ENCODE measurements at places on chromosomes 3 and 15.
A peak's percentile ranks its signal among the peaks of the same experiment; 100 is the strongest.

- H3K36me3 ChIP-seq, result no peaks in the 10 kb centered on the region
- DNase-seq, result no peak
- H3K4me1 ChIP-seq, result no peaks in the 10 kb centered on the region
- no peak overlapping the region for H3K4me3 ChIP-seq
Observed at GRCh38 chr3:59733041-59733809, 683.4 kb upstream of the CFAP20DC start.

GRCh38 chr15:68126396-68126795 is 72.3 kb downstream of the PIAS1 start:
- no peak overlapping the region for H3K4me3 ChIP-seq
- no peak for DNase-seq
- H3K27me3 ChIP-seq, result no peaks in the 10 kb centered on the region
- no peak overlapping the region for H3K27ac ChIP-seq
- H3K4me1 ChIP-seq, result no peaks in the 10 kb centered on the region

GRCh38 chr3:9251055-9251786 is 1.8 kb upstream of the SRGAP3 start:
- no peak overlapping the region for H3K27ac ChIP-seq
- H3K4me3 ChIP-seq, result no peak overlapping the region
- no peak for DNase-seq
- peaks cover 20% of the 10 kb centered on the region for H3K4me1 ChIP-seq

GRCh38 chr3:148823026-148823425 is 4.6 kb upstream of the CPB1 start:
- H3K4me3 ChIP-seq, result no peak overlapping the region
- no peak for DNase-seq
- no peaks in the 10 kb centered on the region for H3K36me3 ChIP-seq
- no peaks in the 10 kb centered on the region for H3K4me1 ChIP-seq
- no peaks in the 10 kb centered on the region for H3K27me3 ChIP-seq

- H3K4me3 ChIP-seq, result no peak overlapping the region
- H3K27ac ChIP-seq, result no peak overlapping the region
- H3K27me3 ChIP-seq, result peaks cover 10% of the 10 kb centered on the region
- no peaks in the 10 kb centered on the region for H3K36me3 ChIP-seq
Observed at GRCh38 chr15:56369234-56369633, 4.0 kb downstream of the TEX9 start.

- no peak overlapping the region for H3K27ac ChIP-seq
- no peaks in the 10 kb centered on the region for H3K27me3 ChIP-seq
Observed at GRCh38 chr3:115659253-115660220, 36.2 kb downstream of the GAP43 start.

DNA sequence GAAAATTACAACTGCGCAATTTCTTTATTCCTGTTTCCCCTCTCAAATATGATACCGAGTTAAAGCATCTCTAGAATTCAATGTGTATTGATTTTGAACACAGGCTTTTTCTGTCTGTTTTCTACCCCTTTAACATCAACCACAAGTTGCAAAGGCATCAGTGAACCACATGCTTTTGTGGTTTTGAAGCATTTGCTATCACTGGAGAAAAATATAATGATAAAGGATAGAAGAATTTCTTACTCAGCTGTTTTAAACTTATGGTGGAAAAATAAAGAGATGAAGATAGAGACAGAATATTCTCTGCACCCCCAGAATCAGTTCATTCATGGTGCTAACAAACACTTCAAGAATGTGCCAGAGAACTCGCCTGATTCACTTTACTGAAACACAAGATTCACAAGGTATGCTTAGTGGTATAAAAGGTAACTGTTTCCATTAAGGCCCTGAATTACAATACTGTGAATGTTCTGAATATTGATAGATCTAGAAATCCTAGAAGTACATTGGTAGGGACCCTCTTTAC is 9.5 kb upstream of the DPPA4 start:
- DNase-seq, result no peak
- no peaks in the 10 kb centered on the region for H3K36me3 ChIP-seq
- no peak overlapping the region for H3K4me3 ChIP-seq
- H3K4me1 ChIP-seq, result no peaks in the 10 kb centered on the region
- no peaks in the 10 kb centered on the region for H3K27me3 ChIP-seq

DNA sequence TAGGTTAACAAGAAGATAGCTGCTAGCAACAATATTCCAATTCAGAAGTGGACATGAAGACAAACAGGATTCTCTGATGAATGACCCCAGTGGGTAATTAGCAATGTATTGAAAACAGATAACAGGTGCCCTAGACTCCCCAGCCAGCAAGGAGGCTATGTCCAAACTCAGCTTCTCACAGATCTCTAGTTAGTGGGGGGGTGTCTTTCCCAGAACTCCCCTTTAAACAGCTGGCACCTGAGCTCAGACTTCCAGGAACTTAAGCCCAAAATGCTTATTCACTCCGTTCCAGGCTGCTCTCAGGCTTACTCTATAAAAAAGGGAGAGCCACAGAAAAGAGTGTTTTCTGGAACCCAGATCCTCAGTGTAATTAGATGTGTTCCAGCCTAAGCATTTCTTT is 423.0 kb upstream of the THBS1 start:
- no peaks in the 10 kb centered on the region for H3K36me3 ChIP-seq
- H3K4me3 ChIP-seq, result no peak overlapping the region
- no peak for DNase-seq

GRCh38 chr15:58771621-58772250 is 634 bp downstream of the MINDY2 start:
- H3K4me3 ChIP-seq, result peak overlapping the region; percentile 73
- peak overlapping the region; percentile 74 for H3K27ac ChIP-seq
- peaks cover 55% of the 10 kb centered on the region for H3K4me1 ChIP-seq
- H3K27me3 ChIP-seq, result no peaks in the 10 kb centered on the region
- no peaks in the 10 kb centered on the region for H3K36me3 ChIP-seq

GRCh38 chr15:76024021-76024768 is 12.0 kb upstream of the NRG4 start:
- H3K27ac ChIP-seq, result no peak overlapping the region
- no peak overlapping the region for H3K4me3 ChIP-seq
- no peaks in the 10 kb centered on the region for H3K36me3 ChIP-seq
- no peak for DNase-seq
- H3K4me1 ChIP-seq, result no peaks in the 10 kb centered on the region

GRCh38 chr3:178673529-178673928 is 137.3 kb downstream of the KCNMB2 start:
- H3K27ac ChIP-seq, result no peak overlapping the region
- no peaks in the 10 kb centered on the region for H3K27me3 ChIP-seq
- no peaks in the 10 kb centered on the region for H3K36me3 ChIP-seq
- no peak overlapping the region for H3K4me3 ChIP-seq

GRCh38 chr15:99732751-99733267 is 428 bp downstream of the LYSMD4 start:
- DNase-seq, result no peak
- H3K4me3 ChIP-seq, result peak overlapping the region; percentile 6
- no peaks in the 10 kb centered on the region for H3K27me3 ChIP-seq
- H3K27ac ChIP-seq, result peak overlapping the region; percentile 46
- peaks cover 14% of the 10 kb centered on the region for H3K4me1 ChIP-seq

DNA sequence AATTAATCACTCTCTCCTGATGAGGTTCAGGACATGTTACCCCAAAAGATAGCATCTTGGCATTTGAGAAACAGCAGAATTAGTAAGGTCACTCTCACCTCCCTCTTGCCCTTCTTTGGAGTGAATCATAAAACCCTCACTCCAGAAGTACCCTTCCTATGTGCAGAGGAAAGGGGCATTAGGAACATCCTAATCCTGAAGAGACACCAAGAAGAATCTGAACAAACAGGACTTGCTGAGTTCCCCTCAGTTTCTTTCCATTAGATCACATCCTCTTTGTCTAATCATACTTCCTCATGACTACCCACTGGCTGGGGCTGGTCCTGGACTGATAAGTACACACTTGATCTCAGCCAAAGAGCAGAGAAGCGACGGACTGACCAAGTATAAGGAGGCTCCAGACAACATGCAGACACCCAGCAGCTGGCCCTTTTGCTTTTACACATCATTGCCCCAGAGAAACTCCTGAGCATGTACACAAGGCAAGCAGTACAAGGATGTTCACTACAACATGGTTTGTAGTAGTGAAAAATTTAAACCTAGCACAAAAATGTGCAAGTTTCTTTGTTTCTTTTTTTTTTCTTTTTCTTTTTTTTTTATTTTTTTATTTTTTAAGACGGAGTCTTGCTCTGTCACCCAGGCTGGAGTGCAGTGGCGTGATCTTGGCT is 15.0 kb upstream of the TM6SF1 start:
- H3K4me3 ChIP-seq, result no peak overlapping the region
- H3K27ac ChIP-seq, result no peak overlapping the region
- no peak for DNase-seq
- H3K4me1 ChIP-seq, result no peaks in the 10 kb centered on the region
- H3K36me3 ChIP-seq, result no peaks in the 10 kb centered on the region

DNA sequence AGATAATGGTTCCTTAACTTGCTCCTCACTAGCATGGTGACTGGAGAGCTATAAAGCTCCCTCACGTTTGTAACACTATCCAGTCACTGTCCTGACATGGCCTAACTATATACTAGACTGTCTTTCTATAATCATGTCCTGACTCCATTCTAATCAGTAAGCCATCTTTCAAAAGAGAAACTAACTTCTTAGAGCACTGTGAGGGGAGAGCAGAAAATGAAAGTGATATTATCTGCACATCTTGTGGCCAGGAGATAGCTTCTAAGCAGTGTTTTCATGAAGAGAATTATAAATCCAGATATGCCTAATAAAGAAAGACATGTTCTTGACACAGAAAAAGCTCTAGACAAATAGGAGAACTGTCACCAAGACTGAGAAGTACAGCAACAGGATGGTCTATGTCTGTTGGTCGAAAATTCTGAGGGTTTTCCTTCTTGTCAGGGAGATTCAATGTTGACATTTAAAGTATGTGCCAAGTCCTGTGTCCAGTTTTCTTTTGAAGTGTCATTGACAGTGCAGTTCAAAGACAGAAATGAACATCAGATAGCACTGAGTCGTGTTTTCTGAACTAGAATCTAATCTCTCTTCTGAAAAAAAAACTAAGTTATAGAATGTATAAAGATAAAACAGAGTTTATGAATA is 230.6 kb upstream of the PEX5L start:
- H3K4me3 ChIP-seq, result no peak overlapping the region
- H3K27me3 ChIP-seq, result no peaks in the 10 kb centered on the region
- H3K27ac ChIP-seq, result no peak overlapping the region
- peaks cover 5% of the 10 kb centered on the region for H3K4me1 ChIP-seq
- DNase-seq, result peak; percentile 8

GRCh38 chr3:22244761-22245521 is 493.9 kb upstream of the ZNF385D start:
- no peaks in the 10 kb centered on the region for H3K36me3 ChIP-seq
- no peaks in the 10 kb centered on the region for H3K4me1 ChIP-seq
- no peak overlapping the region for H3K27ac ChIP-seq
- H3K27me3 ChIP-seq, result no peaks in the 10 kb centered on the region
- no peak for DNase-seq
- no peak overlapping the region for H3K4me3 ChIP-seq
